ENCODE measurements at places on chromosomes 1 and 21.

- no peak for DNase-seq
Measured at GRCh38 chr1:230281556-230281955, 144.6 kb downstream of the PGBD5 start.

DNA sequence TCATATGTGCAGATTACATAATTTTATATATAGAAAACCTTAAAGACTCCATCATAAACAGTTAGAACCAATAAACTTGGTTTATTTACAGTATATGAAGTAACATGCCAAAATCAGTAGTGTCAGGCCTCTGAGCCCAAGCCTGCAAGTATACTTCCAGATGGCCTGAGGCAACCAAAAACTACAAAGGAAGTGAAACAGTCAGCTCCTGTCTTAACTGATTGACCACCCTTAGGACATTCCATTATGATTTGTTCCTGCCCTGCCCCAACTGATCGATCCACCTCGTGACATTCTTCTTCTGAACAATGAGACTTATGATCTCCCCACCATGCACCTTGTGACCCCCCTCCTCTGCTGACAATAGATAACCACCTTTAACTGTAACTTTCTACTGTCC is 630.3 kb downstream of the AMY1C start:
- DNase-seq = no peak

DNA sequence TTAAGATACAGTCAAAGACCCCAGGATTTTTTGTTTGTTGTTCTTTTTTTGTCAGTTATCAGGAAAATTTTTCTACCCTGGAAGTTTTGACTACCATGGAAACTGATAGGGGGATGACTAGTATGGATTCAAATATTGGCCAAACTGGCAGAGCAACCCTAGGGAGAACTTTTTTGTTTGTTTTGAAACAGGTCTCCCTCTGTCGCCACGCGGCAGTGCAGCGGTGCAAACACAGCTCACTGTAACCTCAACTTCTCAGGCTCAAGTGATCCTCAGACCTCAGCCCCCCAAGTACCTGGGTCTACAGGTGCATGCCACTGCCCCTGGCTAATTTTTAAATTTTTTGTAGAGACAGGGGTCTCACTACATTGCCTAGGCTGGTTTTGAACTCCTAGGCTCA is 46.6 kb downstream of the TOR3A start:
- DNase-seq = no peak

DNA sequence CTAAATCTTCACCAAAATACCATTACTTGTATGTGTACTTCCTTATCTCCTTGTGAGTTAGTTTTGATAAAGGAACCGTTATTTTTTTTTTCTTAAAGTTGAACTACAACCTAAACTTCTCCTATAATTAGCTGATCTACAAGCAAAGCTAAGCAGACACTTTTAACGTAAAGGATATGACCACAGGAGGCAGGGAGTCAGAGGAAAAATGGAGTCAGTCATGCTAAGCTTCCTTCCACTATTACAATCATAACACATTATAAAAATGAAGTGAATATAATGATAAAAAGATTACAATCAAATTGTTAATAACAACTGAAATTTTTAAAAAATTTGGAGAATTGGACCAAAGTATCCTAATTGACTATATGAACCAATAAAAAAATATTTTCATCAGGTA is 892.6 kb downstream of the KCNT2 start:
- no peak for DNase-seq

GRCh38 chr1:238648751-238649150 is 737.6 kb upstream of the CHRM3 start:
- DNase-seq = no peak

- DNase-seq = no peak
Measured at GRCh38 chr1:205604825-205605505, 26.8 kb downstream of the ELK4 start.

DNA sequence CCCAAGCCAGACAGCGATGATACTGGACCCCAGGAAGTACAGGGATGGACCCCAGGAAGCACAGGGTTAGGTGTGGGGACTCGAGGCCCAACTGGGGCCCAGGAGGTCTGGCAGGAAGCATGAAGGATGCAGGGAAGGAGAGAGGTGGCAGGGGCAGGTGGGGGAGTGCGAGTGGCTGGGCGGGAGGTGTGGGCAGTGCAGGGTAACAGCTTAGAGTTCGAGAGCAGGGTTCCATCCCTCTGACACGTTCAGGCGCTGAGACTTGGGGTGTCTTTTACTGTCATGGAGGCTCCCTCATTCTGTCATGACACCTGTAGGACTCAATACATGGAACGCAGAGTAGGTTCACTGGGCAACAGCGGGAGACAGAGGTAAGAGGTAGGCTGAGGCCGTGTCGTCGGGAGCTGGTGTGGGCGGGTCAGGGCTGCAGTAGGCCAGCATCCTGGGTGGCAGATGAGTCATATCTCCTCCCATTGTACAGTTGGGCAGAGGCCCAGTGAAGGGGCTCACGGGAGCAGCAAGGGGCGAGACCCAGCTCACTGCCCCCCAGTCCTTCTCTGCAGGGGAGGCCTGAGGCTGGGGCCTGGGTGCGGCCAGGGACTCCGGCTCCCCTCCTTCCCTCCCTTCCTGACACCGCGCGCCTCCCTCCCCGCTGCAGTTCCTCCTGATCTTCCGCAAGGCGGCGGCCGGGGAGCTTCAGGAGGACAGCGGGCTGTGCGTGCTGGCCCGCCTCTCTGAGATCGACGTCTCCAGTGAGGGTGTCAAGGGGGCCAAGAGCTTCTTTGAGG is 11.6 kb upstream of the CTRC start:
- DNase-seq = no peak

DNA sequence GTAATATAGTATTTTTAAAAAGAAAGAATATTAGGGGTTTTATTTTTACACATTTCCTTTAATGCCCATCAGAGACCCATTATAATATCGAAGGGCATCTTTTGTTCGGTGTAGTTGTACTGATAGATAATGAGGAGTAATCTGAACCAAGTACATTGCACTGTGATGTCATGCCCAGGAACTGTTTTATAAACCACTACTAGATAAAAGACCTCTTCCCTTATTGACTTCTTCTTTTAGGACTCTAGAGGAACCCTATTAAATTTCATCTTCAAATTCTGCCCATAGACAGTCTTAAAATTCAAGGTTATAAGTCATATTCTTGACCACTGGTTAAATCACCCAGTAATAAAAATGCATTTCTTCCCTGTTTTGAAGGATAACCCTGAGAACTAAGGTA is 206.5 kb downstream of the NRIP1 start:
- DNase-seq = no peak

DNA sequence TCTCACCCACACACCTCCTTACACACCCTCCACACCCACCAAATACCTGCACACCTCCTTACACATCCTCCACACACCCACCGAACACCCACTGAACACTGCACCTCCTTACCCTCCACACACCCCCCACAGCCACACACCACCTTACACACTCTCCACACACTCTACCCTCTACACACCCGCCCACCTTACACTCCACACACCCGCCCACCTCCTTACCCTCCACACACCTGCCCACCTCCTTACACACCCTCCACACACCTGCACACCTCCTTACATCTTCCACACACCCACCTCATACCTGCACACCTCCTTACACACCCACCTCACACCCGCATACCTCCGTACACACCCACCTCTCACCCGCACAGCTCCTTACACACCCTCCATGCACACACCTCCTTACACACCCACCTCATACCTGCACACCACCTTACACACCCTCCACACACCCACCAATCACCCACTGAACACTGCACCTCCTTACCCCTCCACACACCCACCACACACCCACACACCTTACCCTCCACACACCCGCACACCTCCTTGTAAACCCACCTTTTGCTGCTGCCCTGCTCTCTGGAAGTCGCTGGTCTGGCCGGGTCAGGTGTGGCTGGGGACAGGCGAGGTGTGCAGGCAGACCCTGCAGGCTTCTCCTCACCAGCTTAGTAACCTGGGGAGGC is 38.5 kb downstream of the COQ8A start:
- no peak for DNase-seq
